Cerebellar cortex (tissue), 1 donor: ENCODE measurements at places on chromosomes 2 and 18.
A peak's percentile ranks its signal among the peaks of the same experiment; 100 is the strongest.

GRCh38 chr2:110858135-110858725 lies 125.9 kb downstream of the ACOXL start:
- no peak for DNase-seq

DNA sequence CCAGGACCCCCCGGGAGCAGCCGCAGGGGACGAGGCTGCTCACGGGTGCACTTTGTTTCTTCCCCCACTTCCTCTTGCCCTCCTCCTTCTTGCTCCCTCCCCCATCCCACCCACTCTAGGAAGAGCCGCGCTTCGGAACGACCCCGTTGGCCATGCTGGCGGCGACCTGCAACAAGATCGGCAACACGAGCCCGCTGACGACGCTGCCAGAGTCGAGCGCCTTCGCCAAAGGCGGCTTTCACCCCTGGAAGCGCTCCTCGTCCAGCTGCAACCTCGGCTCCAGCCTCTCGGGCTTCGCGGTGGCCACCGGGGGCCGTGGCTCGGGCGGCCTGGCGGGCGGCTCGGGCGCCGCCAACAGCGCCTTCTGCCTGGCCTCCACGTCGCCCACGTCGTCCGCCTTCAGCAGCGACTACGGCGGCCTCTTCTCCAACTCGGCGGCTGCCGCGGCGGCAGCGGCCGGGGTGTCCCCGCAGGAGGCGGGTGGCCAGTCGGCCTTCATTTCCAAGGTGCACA lies 1.3 kb downstream of the SP9 start:
- no peak for DNase-seq

DNA sequence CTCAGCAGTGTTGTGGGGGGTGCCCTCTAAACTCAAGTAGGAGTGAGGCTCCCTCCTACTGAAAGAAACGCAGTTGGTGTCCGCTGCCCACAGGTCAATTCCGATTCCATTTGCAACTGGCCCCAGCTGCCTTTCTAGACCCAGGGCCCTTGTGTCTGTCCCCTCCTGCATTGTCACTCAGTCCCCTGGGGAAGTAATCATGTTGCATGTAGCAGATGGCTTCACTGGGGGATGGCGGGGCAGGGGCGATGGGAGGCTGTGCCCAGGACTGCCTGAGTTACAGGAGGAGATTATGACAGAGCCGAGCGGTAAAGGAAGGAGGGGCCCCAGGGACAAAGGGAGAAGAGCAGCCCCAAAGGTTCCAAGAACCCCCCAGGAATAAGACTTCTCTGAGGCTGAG lies 62.5 kb upstream of the SH3RF3 start:
- DNase-seq: no peak

DNA sequence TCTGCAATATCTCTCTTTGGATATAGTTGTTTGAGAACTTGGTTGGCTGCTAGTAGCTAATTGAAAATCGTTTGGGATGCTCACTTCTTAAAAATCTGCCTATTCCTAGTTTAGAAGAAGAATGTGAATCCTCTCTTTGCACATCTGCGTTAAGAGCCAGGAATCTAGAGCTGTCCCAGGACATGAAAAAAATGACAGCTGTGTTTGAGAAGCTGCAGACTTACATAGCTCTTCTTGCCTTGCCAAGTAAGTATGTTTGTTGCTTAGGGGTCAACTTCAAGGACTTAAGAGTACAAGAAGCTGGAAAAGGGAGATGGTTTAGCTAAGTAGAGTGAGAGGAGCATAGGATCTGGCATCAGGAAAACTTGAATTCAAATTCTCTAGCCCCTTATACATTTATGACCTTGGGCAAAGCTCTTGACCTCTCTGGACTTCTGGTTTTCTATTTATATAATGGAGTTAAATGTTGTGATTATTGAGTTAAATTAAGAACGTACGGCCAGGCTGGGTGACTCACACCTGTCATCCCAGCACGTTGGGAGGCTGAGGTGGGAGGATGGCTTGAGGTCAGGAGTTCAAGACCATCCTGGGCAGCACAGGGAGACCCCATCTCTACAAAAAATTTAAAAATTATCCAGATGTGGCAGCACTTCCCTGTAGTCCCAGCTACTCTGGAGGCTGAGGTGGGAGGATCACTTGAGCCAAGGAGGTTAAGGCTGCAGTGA lies 55.2 kb upstream of the STON1 start:
- DNase-seq: no peak

DNA sequence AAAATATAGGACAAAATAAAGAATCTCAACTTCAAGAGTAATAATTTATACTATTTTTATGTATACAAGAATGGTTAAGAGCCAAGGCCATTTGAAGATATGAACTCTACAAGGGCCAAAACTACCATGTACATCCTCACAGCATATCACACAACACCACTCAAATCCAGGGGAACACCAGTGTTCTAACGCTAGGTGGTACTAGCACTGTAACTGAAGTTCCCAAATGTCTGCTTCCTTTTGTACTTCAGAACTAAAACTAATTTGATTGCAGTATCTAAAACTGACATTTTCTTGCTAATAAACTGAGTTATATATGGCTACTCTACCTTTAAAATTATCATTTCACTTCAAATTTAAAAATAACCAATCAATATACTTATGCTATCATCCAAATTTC lies 47.0 kb downstream of the REV1 start:
- DNase-seq: peak; percentile 48

- DNase-seq: no peak
Observed at GRCh38 chr2:101812226-101812625, 114.7 kb downstream of the MAP4K4 start.

- no peak for DNase-seq
Observed at GRCh38 chr2:173860566-173860965, 104.6 kb downstream of the SP3 start.

DNA sequence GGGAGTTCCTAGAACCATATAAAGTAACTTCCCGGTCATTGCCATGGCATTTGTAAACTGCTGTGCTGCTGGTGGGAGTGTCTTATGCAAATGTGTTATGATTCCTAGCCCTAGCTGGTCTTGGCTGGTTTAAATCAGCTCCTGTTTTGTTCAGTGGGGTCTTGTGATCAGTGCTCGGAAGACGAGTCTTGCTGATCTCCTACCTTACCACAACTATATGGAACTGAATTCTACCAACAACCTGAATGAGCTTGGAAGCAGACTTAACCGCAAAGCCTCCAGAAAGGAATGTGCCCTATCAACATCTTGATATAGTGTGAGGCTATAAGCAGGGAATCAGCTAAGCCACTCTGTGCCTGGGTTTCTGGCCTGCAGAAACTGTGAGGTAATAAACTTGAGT lies 33.5 kb downstream of the POLE4 start:
- DNase-seq: no peak

GRCh38 chr2:133814890-133815289 lies 246.6 kb upstream of the NCKAP5 start:
- no peak for DNase-seq

DNA sequence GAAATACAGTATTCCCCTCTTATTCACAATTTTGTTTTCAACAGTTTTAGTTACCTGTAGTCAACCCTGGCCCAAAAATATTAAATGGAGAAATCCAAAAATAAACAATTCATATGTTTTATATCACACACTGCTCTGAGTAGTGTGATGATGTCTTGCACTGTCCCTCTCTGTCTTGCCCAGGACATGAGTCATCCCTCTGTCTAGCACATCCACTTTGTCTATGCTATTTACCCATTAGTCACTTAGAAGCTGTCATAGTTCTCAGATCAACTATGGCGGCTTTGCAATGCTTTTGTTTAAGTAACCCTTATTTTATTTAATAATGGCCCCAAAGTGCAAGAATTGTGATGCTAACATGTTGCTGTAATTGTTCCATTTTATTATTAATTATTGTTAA lies 380.6 kb upstream of the REG3G start:
- DNase-seq: no peak

DNA sequence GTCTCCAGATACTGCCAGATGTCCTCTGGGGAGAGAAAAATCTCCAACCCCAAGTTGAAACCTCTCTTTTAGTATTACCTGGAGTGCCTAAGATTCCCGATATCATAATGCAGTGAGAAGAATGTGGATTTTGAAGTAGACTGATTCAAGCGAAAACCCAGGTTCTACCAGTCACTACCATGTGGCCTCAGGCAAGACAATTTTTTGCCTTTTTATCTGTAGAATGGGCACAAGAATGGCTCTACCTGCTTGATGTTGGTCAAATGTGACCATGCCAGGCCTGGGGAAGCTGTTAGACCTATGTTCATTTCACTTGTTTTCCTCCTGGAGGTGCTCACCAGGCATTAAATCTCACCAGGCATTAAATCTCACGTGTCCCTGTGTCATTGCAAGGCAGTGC lies 131.3 kb downstream of the DDX1 start:
- DNase-seq: no peak

GRCh38 chr2:60439219-60439974 lies 114.1 kb downstream of the BCL11A start:
- no peak for DNase-seq

DNA sequence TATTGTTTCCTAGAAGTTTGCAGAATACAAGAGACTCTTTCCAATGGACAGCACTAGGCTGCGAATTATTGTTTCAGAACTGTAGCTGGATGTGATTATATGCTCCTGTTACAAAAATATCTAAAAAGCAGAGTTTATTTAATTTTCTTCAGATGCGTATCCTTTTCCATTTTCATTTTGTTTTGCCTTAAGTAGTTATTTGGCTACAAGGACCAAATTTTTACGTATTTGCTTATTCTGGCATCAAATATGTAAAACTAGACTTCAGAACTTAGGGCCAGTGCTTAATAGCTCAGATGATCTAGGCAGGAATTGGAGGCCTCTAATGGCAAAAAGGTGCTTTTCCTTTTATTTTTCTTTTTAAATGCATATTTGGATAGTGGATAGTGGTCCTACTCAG lies 18.7 kb downstream of the MEP1B start:
- no peak for DNase-seq

GRCh38 chr2:230757476-230757875 lies 44.8 kb downstream of the CAB39 start:
- DNase-seq: no peak

DNA sequence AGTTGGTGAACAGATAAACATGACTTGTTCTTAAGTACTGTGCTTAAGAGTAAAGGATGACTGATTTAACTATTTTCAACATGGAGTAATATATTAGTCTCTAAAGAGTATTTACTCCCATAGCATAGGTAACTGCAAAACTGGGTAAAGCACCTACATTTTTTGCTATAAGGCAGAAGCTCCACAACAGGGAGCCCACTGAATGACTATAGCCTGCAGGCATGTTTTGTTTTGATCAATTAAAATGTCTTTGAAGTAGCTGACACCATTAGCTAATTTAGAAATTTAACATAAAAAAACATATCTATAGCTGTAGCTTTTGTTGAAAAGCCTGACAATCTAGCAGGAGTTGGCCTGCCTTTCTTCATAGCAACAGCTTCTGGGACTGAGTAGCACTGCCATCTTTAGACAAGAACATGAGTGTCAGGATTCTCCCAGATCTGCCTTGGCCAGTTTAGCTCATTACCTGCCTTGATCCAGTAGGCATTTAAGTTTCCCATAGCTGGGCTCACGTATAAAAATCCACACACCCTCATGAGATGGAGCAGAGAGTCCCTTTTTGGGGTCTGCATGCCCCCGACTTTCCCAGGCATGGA lies 1935.1 kb upstream of the PIK3C3 start:
- DNase-seq: peak; percentile 32

GRCh38 chr18:41482501-41482900 lies 472.5 kb upstream of the PIK3C3 start:
- DNase-seq: no peak
